ENCODE measurements at places on chromosomes 13 and 19.

GRCh38 chr13:91554101-91554500 is 155.7 kb downstream of the GPC5 start:
- no peak for DNase-seq

GRCh38 chr13:23748109-23748990 is 140.8 kb downstream of the MIPEP start:
- DNase-seq, result no peak

DNA sequence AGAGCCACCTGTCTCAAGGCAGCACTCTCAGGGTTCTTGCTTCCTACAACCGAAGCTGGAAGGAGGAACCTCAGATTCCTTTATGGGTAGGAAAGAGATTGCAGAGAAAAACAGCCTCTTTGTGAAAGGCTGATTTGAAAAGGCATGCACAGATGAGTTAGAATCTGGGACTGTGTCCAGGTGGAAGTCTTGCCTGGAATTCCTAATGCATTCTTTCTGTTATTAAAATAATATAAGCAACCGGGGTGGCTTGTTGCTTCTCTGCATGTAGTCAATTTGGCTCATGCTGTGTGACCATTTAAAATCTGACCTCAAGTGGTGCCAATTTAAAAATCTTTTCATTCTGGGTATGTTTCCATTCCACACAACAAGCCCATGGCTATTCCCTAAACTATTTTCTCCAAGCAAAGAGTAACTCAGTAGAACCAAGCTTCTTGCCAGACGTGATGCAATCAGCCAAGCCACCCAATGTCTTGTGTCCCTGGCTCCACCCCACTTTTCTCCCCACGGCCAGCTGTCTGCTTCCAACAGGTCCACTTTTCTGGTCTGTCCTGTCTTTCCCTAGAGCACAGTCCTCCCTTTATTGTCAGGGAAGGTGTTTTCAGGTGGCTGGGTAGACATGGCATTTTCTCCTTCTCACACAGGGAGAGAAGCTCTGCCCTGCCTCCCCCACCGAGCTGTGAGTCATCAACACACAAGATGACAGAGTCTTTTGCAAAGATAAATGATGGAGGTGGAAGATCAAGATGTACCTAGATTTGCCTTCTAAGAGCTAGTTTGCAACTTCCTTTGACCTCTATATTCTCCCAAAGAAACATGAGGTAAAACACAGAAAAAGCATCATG is 394.3 kb downstream of the FOXO1 start:
- peak; percentile 17 for DNase-seq

- DNase-seq, result no peak
Observed at GRCh38 chr13:97043302-97043701, 49.0 kb upstream of the OXGR1 start.

DNA sequence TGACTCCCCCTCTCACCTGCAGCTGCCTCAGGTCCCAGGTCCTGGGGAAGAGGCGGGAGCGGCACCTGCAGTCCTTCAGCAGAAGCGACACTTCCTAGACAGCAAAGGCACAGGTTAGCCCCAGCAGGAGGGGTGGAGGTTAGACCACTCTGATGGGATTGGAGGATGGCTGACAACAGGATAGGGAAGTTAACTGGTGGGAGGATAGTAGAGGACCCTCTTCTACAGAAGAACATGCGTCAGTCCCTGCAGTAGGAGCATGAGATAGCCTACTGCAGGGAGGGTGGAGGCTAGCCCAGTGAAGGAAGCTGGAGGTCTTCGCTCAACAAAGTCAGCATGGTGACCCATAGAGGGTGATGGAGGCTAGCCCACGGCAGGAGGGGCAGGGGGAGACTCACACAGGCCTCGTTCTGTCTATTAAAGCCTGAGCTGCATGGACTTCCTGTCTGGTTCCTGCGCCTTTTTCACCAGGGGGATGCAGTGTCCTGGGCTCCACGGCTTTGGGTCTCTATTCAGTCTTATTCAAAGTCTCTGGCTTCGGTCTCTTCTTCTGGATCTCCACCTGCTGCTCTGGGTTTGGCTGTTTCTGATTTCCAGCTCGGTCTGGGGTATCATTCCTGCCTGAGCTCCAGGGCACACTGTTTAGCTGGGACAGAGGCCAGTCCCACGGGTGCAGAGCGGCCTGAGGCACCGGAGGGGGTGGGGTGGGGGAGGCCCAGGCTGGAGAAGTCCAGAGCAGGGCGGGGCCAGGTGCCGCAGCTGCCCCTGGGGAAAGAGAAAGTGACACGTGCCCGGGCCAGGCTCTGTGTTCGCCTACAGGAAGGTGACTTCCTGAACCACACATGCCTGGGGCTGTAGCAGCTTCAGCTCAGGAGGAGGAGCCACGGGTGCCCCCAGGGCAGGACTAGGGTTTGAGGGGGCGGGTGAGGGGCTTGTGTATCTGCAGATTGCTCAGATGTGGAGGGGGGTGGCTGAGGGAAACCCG is 7.3 kb downstream of the IFNL3 start:
- peak; percentile 43 for DNase-seq

- DNase-seq, result peak; percentile 57
Observed at GRCh38 chr13:108352599-108352998, 83.1 kb downstream of the TNFSF13B start.

DNA sequence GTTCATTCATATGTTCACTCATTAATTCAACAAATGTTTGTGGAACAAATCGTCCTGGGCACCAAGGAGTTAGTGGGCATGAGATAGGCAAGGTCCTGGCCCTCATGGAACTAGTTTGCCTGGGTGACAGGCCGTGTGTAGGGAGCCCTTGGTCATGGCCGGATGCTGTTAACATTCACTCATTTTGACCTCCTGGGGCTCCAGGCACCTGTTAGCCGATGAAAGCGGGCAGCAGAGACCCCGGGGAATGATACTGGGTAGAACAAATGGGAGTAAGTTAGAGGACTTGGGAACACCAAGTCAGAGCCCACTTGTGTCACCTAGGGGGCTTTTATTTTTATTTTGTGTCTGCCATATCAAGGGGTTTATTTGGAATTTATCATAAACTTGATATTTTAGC is 6.6 kb downstream of the MED25 start:
- DNase-seq, result no peak

GRCh38 chr13:111175935-111176334 is 60.8 kb downstream of the ARHGEF7 start:
- peak; percentile 49 for DNase-seq

GRCh38 chr13:29507356-29507755 is 88.1 kb downstream of the SLC7A1 start:
- no peak for DNase-seq

- peak; percentile 86 for DNase-seq
Observed at GRCh38 chr19:15464394-15465385, at the start of gene RASAL3. Gene RASAL3 (minus strand): TSS chr19:15464544. CDS start chr19:15464358, 186 bp downstream.

Measured in hematopoietic multipotent progenitor cell treated with erythropoietin and hydrocortisone succinate and interleukin-3 and kit ligand, for 4 days (in vitro differentiated cells).